NCI-H460 (cell line): ENCODE measurements at places on chromosomes 2 and 18.

DNA sequence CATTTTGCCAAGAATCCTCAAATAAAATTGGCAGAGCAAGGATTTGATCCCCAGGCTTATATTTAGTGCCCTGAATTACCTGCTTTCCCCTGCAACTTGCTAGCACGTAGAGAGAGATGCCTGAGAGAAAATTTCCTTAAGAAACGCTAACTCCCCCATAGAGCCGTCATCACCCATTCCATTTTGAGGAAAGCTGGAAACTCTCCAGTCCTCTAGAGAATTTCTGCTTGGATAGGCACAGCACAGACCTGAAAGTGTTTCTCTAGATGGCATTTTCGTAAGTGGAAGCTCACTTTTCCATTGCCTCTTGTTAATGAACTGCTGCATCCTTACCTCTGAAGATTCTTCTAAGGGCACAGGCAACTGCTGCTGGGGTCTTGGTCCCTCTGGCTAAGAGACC lies 277.8 kb upstream of the SIX2 start:
- no peak for DNase-seq

DNA sequence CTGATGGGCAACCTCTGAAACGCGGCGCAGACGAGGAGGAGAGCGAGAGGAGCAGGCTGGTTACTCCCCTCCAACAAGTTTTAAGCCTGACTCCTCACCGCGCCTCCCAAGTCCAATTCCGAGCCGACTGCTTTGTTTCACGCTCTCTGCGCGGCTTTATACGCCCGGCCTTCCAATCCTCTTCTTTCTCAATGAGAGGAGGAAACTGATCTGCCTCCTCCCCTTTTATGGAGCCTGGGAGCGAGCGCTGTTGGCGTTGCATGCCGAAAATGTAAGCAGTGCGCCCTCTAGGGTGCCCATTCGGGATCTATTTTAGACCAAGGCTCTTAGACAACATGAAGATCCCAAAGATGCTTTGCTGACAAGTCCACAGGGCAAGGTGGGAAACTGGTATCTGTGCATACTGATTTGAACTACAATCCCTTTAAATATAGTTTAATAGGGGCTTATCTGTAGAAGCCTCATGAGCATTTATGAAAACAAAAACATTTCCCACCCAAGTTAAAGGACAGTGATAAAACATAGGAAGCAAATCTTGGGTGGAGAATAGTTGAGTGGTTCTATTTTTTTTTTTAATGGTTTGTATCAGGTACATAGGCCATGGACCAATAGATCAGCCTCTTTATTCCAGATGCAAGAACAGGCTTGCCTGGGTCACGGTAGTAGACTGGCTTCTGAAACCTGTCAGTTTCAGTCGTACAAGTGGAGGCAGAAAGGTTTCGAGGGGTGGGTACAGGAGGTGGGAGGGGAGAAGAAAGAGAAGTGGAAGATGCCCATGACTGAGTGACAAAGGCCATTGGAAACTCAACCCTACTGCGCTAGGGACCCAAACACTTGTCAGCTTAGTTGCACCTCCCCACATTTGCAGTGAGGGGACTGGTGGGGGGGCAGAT lies at the start of gene RND3:
TSS of gene RND3 (minus strand) at position 131 of the 893 bp plus-strand sequence. CDS start 250 bp downstream, outside the sequence.
- DNase-seq, result peak; percentile 99

GRCh38 chr2:86221066-86221684 lies 21.9 kb downstream of the MRPL35 start:
- peak; percentile 35 for DNase-seq

DNA sequence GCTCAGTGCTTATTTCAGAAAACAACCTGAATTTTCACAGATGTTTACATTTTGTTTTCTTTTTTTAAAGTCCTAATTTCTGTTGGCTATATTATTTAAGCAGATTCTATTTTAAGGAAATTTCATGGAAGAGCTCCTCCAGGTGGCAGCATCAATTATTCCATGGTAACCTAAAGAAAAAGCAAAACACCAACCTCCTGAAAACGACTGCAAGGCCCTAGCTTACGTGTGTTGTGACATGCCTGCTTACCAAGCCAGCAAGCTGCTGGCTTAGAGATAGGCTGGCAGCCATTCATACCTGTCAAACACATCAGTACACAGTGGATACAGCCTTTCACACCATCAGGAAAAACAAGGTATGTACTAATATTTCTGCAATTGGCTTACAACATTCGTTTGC lies 64.9 kb downstream of the LPIN2 start:
- DNase-seq, result no peak

- DNase-seq, result no peak
These were observed 17.8 kb downstream of the ARHGAP15 start for GRCh38 chr2:143146815-143147530.

GRCh38 chr2:122868646-122869275 lies 1113.3 kb downstream of the TSN start:
- DNase-seq, result no peak

GRCh38 chr2:67663776-67664175 lies 266.6 kb downstream of the ETAA1 start:
- DNase-seq, result no peak

DNA sequence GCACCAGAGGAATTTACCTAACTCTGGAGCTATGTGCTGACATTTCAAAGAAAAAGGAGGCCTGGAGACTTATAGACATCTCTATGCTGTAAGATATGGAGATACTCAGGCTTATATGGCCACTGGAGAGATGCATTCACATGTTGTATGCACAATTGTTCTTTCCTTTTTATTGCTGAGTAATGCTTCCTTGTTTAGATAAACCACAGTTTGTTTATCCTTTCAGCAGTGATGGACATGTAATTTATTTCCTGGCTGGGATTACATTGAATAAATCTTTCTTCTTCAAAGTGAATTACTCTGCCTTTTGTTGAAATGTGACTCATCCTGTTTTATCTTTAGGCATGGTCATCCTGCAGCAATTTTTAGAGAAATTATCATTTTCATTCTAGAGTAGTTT lies 716.7 kb upstream of the GCFC2 start:
- peak; percentile 13 for DNase-seq

GRCh38 chr2:168172071-168172470 lies 75.3 kb downstream of the STK39 start:
- DNase-seq, result no peak

- DNase-seq, result no peak
These were observed 40.1 kb upstream of the APCDD1 start for GRCh38 chr18:10414293-10414842.

DNA sequence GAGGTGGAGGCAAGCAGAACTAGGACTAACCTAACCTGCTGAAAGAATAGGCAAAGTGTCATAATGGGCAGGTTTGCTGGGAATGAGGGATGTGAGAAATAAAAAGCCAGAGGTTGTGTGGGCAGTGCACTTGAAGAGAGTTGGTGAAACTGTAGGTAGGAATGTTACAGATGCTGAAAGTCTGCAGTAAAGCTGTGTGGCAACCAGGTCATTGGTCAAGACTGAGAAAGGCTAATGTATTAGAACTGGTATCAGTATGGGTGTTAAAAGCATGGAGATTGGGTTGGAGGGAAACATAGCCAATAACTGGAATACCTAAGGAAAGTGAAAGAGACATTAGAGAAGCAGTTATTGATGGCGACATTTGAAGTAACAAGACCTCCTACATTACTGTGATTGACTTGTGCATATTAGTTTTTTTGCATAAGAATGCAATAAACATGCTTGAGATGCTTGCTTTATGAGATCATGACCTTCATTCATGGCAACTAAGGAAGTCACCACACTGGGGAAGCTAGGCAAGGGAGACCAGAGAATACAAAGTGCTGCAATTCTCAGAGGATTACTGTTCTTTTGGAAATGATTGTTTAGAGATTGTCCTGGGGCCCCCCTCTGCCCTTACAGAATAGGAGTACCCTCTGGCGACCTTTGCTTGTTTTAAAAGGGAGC lies 11.8 kb downstream of the GULP1 start:
- DNase-seq, result no peak

DNA sequence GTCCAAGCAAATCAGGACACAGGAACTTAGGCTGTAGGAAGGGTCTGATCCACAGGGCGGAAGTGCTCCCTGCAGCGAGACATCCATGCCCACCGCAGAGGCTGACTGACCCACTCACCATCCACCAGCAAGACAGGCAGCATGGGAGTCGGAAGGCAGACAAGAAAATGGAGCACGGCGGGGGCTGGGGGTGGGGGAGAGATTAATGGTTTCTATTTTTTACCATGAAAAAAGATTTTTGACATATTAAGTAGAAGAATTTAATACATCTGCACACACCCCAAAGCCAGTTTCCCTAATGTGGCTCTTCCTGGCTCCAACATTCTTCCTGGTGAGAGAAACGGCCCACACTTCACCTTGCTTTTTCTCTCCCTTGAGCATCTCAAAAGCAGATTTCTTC lies 55.1 kb upstream of the ST8SIA3 start:
- no peak for DNase-seq

DNA sequence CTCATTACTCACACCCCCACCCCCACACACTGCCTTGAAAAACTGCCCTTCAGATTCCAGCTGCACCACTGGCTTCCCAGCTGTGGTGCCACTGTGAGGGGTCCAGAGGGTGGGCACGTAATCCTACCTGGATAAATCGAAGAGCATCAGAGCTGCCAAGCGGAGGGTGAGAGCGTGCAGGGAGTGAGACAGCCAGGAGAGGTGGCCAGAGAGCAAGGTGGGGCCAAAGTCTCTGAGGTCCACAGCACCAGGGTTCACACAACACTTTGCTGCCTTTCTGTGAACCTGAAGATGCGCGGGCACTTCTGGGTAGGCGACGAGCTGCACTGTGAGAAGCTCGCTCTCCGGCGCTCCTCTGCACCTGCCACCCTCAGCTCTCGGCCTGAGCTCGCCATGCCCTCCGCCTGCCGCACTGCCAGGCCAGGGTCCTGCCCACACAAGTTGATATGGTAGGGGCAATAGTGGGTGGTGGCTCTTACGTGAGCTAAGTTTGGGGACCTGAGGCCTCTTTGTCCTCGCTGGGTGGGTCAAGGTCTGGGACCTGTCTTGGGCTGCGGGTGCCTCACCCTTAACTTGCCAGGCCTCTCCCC lies 83.9 kb downstream of the MARCO start:
- no peak for DNase-seq

DNA sequence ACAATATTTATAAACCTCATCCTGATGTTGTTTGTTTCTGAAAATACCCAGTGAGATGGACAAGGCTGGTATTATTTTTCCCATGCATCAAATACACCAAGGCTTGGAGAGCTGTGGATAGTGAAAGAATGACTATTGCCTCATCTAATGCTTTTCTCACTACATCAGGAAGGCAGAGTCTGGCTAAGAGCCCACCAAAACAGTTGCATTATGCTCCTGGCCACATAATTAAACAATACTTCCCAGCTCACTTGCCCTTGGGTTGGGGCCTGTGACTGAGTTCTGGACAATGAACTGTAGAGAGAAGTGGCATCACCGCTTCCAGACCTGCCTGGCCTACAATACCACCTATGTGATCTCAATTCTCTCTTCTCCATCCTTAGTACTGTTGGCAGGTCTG lies 46.4 kb upstream of the REEP1 start:
- no peak for DNase-seq

GRCh38 chr2:59798687-59799232 lies 754.7 kb downstream of the BCL11A start:
- DNase-seq, result no peak

DNA sequence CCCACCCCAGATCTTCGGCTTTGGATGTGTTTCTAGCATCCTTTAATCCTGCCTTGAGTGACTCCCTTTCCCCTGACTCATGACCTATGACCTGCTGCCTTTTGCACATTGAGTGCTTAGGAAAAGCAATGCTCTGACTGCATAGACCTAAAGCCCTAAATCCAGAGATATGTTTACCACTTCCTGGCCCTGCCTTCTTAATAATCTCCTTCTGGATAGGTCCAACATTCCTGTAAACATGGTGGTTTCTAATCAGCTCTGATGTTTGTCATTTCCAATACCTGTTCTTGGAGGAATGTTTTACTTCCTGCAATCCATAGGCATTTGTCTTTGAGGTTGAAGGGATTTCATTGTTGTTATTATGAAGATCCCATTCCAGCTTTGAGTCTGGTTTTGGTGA lies 2.3 kb downstream of the SLC3A1 start:
- DNase-seq, result no peak

- no peak for DNase-seq
These were observed 30.9 kb downstream of the GAREM1 start for GRCh38 chr18:32439802-32440201.

- DNase-seq, result no peak
These were observed 84.5 kb downstream of the AFF3 start for GRCh38 chr2:100057901-100058261.

GRCh38 chr2:10331702-10332401 lies 29.1 kb downstream of the HPCAL1 start:
- DNase-seq, result no peak

GRCh38 chr18:13522861-13523660 lies 203.3 kb downstream of the FAM210A start:
- DNase-seq, result no peak

- DNase-seq, result no peak
These were observed 42.8 kb downstream of the RAMP1 start for GRCh38 chr2:237901932-237902850.

DNA sequence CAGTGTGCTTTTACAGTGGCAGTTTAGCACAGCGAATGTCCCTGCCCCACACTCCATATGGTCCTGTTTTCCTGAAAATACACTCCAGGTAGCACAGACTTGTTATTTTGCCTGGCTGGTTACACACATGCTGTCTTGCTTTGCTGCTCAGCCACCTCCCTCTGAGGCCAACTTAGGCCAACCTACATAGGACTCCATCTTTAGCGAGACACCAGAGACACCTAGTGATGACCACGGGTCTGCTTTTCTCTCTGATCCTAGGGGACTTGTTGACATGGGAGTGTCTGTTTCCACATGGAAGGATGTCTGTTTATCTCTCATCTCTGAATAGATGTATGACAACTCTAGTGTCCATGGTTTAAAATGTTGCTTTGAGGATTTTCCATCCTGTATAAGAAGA lies 43.3 kb downstream of the PLEKHB2 start:
- no peak for DNase-seq

DNA sequence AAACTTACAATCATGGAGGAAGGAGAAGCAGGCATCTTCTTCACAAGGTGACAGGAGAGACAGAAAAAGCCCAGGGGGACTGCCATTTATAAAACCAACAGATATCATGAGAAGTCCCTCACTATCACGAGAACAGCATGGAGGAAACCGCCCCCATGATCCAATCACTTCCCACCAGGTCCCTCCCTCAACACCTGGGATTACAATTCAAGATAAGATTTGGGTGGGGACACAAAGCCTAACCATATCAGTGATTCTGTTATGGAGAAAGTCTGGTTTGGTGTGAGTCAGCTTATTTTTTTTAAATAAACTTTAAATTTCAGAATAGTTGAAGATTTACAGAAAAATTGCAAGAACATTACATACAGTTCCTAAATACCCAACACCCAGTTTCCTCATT lies 84.7 kb upstream of the SP3 start:
- no peak for DNase-seq

GRCh38 chr2:173134703-173135102 lies 59.1 kb downstream of the MAP3K20 start:
- DNase-seq, result no peak

DNA sequence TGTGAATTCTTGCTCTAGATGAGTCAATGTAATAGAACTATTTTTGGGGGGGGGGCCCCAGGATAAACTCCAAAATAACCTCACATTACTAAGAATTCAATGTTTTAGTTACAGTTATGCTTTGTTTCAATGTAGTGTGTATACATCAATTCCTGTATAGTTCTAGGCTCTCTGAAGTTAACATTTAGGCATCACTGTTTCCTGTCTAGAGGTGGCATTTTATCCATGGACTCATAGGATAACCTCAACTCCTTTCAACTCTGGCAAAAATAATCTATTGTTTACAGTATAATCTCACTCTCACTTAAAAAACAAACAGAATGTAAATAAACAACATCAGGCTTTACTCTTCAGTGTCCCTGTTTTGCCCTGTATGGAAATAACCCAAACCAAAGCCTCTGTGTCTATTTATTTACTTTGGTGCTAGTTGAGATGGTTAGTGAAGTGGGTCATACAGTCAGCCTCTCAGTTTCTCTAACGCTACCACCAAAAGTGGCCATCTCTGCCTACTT lies 79.3 kb upstream of the MMADHC start:
- no peak for DNase-seq
